ENCODE measurements at places on chromosomes 2 and 18.
A peak's percentile ranks its signal among the peaks of the same experiment; 100 is the strongest.

GRCh38 chr2:38045811-38046210, 30.1 kb downstream of the CYP1B1 start:
- DNase-seq = no peak

- DNase-seq = no peak
These were observed 437.5 kb downstream of the NR4A2 start for GRCh38 chr2:155895016-155895415.

- DNase-seq = no peak
These were observed 379.3 kb upstream of the PKDCC start for GRCh38 chr2:41668529-41668928.

DNA sequence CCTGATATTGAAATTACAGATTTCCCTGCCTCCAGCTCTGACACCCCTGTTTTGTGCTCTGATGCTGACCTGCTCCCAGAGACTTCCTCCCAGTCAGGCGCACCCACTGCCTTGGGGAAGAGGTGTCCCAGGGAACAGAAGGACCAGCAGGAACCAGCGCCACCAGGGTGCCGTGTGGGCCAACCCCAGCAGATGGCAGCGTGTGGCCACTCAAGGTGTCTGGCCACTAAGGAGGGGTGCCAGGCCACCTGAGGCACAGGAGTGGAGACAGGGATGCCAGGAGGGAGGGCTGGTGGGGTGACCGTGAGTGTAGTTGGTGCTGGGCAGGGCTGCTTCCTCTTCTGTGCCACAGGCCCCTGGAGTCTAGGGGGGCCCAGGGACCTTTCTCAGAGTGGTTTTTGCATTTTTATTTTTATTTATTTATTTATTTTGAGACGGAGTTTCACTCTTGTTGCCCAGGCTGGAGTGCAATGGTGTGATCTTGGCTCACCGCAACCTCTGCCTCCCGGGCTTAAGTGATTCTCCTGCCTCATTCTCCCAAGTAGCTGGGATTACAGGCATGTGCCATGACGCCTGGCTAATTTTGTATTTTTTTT, 56.0 kb downstream of the TEX44 start:
- peak; percentile 77 for DNase-seq

GRCh38 chr18:35106845-35107148, 65.6 kb downstream of the MAPRE2 start:
- DNase-seq = no peak

GRCh38 chr2:235841863-235842262, 326.3 kb downstream of the GBX2 start:
- no peak for DNase-seq

DNA sequence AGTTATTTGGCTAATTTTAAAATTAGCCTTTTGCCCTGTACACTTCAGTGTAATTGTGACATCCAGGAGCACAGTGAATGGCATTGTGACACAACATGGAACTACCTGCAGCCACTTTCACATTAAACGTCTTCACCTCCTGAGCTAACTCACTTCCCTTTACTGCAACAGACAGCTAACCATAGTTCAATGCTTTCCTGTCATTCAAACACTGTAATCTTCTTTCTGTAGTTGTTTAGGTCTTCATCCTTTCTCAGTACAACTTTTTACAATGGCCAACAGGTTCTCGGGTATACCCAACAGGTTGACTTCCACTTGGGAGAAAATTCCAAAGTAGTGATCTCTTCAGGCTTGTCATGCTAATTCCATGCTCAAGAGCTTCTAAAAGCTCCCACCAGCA, 8.6 kb upstream of the AGPS start:
- DNase-seq = no peak

Measured in hematopoietic multipotent progenitor cell treated with erythropoietin and hydrocortisone succinate and interleukin-3 and kit ligand, for 8 days (in vitro differentiated cells).